ENCODE measurements at places on chromosomes 1 and 21. TPM values are rescaled to one million over a fixed set of nuclear protein-coding genes. Genes with fewer than 3 reads are reported as not detected.

FCRLA gene
- 0.46 TPM for polyA plus RNA-seq

GRCh38 chr1:109898842-109899241, 11.8 kb upstream of the CSF1 start:
- DNase-seq = no peak

FLG gene
- polyA plus RNA-seq = not detected

FMO3 gene
- polyA plus RNA-seq = 0.04 TPM

FOXD2 gene
- polyA plus RNA-seq = 0.04 TPM

KCNQ4 gene
- 0.09 TPM for polyA plus RNA-seq

DNA sequence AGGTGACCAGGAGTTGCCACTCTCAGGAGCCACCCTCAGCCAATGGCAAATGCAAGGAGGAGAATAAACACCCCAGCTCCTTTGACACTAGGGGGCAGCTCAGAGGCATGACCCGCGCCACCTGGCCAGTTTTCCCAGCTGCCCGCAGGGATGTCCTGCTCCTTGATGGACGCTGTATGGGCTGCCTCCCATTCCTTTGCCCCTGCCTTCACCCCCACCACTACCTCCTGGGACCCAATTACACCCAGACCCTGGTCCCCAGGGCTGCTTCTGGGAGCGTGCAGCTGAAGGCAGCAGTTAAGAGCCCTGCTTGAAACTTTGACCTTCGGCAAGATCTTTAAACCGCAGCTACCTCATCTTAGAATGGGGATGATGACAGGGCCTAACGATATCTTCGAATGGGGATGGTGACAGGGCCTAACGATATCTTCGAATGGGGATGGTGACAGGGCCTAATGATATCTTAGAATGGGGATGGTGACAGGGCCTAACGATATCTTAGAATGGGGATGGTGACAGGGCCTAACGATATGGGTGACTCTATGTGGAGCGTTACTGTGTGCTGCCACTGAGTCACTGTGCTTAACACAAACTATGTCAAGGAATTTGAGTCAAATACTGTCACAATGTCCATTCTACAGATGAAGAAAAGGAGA, 163.0 kb upstream of the KAZN start:
- no peak for DNase-seq

PIK3CD gene
- 12.1 TPM for polyA plus RNA-seq

All from IMR-90 (cell line).